Stimulated activated CD4-positive, alpha-beta T cell treated with anti-CD3 and anti-CD28 coated beads, Interleukin-2, amount 100 ng/mL, for 4 hours (primary cell): ENCODE measurements at places on chromosomes 7 and 10.

- DNase-seq: no peak
These were observed 285.9 kb downstream of the KLF6 start for GRCh38 chr10:3499120-3499519.

DNA sequence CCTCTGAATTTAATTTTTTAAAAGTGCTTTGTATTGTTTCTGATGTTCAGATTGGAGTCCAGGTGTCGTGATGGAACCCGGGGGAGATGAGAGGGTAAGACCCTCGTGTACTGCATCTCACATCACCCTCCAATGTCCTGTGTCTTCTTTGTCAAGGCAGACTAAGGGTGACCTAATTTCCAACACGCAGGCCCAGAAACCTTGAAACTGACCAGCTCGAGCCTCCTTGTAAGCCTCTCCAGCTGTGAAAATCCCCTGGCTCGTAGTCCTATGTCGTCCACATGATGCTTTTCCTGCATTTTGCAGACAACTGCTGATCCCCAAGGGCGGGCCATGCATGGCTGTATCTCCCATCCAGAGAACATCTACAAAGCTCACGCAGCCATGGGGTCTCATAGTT lies 220.2 kb downstream of the ARHGAP12 start:
- no peak for DNase-seq

DNA sequence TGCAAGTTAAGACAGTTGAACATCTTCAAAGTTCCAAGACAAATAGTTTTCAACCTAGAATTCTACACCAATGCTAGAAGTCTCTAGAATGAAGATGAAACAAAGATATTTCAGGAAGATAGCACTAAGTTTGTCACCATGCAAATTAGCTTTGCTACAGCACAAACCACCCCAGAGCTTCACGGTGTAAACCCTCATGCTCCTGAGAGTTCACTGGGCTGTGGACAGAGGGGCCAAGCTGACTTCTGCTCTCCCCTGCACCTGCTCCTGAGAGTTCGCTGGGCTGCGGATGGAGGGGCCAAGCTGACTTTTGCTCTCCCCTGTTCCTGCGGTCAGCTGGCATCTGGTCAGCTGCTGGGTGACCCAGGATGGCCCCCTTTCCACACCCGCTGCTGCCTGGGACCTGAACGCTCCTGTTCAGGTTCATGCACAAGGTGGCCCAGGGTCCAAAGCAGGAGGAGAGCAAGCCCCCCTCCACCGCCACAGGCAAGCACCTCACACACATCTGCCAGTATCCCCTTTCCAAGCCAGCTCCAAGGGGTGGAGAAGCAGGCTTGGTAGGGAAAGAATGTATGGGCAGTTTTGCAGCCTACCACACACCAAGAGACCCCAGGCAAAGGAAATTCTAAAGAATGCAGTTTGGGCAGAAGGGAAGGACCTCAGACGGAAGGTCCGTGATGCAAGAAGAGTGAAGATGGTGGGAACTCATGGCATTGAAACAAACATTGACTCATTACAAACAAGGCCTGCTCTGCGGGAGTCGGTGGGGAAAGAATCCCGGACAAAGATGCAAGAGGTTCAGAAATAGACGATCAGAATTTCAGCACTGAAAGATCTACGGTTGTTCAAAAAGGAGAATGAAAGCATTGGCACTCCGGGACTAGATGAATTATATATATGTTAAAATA lies 137.8 kb upstream of the PPP2R2D start:
- DNase-seq: no peak

- no peak for DNase-seq
These were observed 49.7 kb downstream of the BZW2 start for GRCh38 chr7:16695621-16696237.

DNA sequence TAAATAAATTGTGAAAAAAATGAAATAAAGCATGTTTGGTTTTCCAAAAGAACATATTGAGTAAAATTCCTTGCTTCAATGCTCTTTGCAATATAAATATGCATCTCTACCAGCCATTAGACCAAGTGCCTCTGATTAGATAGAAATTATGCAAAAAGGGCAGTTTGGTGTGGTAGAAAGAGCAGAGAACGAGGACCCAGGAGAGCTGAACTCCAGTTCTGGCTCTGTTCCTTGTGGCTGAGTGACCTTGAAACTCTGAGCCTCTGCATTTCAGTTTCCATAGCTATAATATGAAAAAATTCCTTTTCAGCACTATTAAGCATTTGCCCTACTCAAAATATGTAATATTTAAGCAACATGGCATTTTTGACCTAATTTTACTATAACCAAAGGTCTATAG lies 36.5 kb downstream of the COL1A2 start:
- no peak for DNase-seq

DNA sequence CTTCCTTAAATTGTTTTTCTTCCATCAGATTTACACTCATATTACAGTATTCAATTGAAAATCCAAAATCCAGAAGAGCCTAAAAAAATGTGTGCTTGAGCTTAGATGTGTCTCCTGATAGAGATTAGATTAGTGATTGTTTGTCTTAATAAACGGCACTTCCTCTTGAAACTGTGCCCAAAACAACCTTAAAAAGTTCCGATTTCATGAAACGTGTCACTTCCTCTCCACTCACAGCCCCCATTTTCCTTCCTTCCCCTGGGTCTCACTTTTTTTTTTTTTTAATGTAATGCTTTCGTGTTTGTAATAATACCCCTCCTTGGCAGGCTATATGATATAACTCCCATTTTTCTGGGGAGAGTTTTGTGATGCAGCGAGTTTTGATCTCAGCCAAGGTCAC lies 114.8 kb upstream of the ADO start:
- no peak for DNase-seq

DNA sequence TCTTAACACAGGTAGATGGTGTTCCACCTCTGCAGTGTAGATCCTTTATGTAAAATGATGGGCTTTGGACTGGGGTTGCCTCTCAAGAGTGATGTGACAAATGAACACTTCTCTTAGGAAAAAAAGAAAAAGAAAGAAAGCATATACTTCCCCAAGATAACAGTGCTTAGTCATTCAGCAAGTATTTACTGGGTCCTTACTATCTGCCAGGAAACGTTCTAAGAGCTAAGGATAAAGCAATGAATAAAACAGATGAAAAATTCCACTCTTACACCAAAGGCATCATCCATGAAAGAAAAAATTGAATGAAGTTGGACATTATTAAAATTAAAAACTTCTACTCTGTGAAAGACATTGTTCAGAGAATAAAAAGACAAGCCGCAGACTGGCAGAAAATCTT lies 177.3 kb downstream of the C7orf25 start:
- no peak for DNase-seq

- no peak for DNase-seq
These were observed 79.2 kb downstream of the PHTF2 start for GRCh38 chr7:77877791-77878190.

GRCh38 chr10:119326167-119326566 lies 118.8 kb downstream of the GRK5 start:
- no peak for DNase-seq

GRCh38 chr10:119919826-119920225 lies 27.3 kb downstream of the SEC23IP start:
- DNase-seq: no peak

DNA sequence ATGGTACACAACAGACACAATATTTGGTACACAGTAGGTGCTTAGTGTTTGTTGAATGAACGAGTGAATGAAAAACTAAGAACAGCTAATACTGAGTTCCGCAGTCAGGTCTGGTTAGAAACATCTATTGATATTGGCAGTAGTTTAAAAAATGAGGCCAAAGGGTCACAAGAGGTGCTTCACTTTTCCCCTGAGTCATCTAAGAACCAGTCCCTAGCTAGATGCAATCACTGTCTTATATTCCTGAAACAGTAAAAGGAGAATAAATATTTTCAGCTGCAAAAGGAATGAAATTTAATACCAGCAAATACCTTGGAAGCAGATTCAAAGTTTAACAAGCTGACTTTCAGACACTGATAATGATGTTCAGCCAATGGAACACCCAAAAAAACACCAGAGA lies 54.5 kb downstream of the SCRN1 start:
- DNase-seq: no peak

DNA sequence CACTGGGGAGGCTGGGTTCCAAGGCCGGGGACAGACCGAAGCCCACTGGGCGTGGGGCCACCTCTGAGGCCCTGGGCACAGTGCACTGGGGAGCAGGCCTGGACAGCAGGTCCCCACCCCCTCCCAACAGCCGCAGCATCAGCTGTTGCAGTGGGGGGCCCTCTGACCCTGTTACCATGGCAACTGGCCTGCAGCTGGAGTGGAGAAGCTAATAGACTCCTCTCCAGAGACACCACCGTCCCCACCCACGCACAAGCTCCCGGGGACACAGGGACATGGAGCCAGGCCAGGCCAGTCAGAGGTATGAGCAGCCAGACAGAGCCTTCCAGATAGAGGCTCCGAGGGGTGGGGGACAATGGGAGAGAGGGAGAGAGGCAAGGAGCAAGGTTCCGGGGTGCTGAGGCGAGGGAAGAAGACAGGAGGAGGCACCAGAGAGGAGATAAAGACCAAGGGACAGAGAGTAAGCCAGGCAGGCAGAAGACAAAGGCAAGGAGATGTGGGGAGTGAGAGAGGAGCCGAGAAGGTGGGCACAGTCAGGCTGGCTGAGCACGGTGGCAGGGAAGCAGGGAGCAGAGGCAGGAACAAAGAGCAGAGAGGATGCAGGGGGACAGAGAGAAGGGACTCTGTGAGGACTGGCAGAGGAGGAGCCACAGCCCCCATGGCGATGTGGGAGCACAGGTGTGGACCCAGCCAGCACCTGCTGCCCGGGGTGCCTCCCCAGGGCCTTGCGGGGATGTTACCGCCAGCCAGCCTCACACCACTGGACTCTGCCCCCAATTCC lies 6.7 kb downstream of the KCNH2 start:
- DNase-seq: no peak

DNA sequence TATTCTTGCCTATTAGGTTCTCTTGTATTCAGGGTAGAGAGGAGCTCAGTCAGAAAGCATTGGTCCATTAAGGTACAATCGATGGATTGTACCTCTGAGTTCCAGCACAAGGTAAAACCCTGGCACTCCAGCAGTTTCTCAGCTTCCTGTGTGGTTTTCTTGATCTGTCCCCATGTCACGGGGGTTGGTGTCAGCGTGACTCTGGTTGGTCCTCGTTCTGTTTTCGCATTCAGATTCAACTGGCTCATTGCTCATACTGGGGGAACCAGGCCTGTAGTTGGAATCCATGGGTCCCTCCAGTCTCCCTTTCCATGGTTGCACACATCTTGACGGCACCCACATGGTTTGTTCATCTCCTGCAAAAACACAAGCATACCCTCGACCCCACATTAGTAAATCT lies 32.7 kb upstream of the RASGEF1A start:
- DNase-seq: no peak

GRCh38 chr10:60271319-60272040 lies 118.2 kb downstream of the ANK3 start:
- no peak for DNase-seq

DNA sequence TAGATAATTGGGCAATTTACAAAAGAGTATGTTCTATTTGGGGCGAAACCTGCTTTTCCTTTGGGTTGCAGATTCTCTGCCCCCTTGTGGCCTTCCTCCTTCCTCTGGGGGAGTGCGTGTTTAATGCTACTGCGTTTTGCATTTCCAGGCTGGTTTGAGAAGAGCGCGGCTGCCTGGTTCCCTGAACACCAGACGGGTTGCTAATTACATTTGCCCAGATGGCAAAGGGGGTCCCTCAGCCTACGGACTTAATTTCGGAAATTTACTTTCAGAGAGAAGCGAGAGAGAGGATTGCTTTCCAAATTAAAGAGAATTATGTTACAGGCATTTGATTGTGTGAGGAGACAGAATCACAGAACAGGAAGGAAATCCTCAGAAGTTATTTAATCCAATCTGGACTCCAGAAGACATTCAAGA lies 91.9 kb upstream of the JAZF1 start:
- DNase-seq: peak; percentile 39

DNA sequence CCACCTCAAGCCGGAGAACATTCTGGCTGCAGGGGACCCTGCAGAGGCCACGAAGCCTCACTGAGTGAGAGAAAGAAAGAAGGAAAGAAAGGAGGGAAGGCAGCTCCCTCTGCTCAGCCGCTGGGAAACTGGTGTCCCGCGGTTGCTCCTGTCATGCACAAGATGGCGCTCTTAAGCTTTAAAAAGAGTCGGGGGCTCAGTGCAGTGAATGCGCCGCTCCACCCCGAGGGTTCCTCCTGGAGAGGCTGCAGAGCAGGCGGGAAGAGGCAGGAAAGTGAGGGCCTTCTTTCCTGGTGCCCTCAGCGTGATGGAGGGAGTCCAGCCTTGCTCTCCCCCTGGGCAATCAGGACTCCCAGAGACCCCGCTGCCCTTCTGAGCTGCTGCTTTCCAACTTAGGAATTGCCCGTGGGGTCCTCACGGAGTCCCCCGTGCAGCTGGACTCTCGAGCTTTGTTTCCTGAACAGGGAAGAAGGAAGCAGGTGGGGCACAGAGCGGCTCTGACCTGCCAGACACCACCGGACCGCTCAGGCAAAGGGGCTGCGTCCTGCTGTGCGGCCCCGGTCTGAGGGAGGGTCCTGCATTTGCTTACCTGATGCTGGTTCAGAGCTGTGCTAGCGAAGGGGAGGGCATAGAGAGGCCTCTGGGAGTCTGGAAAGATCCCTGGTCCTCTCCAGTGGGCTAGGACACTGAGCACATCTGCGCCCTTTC lies 141.9 kb upstream of the MKI67 start:
- no peak for DNase-seq

GRCh38 chr10:6473430-6473829 lies 106.6 kb downstream of the PRKCQ start:
- peak; percentile 36 for DNase-seq

- no peak for DNase-seq
These were observed 4.7 kb downstream of the ACBD7 start for GRCh38 chr10:15083674-15084501.

DNA sequence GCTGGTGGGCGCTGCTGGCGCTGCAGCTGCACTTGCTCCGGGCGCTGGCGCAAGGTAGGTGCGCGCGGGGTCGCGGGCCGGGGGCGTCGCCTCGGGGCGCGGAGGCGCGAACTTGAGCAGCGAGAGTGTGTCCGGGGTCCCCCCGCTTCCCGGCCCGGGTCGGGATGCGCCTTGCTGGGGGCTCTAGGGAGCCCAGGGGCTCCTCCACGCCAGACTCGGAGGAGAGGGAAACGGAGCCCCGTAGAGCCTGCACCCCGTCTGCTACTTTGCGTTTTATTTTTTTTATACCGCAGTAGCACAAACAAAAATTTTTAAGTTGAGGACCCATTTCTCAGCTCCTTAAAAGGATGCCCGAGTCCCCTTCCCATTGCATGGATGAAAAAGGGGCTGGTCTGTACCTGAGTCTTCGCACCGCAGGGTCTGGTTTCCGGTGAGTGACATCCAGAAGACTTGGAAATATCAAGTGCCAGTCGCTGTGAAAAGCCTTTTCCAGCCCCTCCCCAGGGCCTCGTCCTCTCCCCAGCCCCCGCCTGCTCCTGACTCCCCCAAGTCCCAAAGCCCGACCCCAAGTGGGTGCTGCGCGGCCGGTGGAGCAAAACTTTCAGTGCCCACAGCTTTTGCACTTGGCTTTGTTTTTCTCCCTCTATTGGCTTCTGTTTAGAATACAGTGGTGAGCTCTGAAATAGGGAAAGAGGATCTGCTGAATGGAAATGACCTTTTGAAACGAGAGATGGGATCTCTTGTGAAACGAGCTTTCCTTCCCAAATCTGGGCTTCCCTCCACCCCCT lies 973 bp downstream of the SDK1 start:
- no peak for DNase-seq

DNA sequence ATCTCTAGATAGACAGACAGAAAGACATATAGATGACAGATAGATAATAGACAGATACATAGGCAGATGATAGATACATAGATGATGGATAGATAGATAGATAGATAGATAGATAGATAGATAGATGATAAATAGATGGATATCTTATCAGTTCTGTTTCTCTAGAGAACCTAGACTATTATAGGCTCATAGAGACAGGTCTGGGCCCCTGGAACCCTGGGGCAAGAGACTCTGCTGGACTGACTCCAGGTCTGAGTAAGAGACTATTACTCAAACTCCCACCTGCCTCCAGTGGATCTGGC lies 58.3 kb downstream of the FRMPD2 start:
- DNase-seq: no peak
